Thyroid gland (tissue), 4 donors: ENCODE measurements at places on chromosomes 1 and 21.

DNA sequence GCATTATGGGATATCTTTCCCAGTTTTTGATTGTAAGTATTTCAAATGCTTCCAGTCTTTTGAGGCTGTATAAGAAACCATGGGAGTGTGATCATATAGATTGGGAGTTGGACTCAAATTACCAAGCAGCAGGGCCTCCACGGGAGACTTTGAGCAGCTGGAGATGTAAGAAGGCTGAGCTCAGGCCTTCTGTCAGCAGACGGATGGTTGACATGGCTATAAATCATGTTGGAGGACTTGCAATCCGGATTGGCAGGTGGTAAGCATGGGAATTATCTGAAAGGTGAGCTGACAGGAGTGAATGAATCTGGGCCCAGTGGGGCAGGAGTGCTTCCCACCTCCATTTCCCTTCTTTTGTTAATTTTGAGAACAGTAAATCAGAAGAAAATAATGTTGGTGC, 83.2 kb upstream of the PPM1J start:
- DNase-seq: no peak

DNA sequence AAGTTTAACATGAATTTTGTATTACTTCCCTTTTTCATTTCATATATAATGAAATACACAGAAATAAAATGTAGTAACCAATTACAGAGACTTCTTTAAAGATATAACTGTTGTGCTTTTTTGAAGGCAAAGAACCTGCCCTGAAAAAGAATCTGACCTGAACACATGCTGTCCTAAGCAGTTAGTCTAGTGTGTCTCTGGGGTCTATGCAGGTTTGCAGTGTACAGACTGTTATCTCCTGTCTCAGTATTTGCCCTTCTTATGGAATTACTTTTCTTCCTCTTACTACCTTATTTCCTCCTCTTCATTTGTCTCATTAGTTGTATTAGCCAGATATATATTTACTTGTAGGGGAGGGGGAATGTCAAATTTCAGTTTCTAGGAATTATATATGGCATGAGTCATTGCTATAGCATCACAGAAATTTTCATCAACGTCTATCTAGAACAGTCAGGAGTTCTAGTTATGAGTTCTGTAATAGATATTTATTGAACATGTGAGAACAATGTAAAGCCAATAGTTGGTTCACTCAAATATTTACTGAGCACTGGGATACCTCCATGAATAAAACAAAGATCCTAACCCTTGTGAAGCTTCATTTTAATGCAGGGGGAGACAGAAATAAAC, 28.4 kb upstream of the PLEKHO1 start:
- no peak for DNase-seq

DNA sequence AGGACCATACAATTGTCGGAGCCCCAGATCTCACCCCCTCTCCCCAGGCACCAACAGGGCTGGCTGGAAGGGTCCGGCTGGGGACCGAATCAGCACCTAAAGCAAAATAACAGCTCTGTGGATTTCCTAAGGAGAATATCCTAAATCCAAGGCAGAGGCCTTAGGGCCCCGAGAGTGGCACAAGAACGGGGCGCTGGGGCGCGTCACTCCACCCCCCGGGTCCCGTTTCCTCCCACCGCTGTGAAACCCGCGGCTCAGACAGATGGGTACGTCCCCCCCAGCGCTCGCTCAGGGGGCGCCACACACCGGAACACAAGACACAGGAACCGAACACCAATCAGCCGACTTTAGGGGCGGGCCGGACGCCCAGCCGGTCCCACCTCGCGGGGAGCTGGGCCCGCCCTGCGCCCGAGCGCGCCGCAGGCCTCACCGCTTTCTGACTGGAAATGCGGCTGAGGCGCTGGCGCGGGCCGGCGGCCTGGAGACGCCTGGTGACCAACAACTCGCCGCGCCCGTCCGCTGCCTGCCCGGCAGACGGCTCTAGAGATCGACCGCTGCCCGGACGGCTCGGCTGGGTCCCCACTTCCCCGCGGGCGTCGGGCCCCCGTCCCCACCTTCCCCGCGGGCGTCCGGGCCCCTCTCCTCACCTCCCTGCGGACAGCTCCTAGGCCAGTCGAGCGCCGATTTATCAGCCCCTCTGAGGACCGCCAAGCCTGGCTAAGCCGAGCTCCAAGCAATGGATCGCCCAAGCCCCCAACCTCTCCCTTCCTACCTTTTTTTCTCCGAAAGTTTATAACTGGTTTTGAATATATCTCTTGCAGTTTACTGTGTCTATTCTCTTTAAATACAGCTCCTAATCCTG, at the start of gene HFM1:
Gene HFM1, minus strand, starts transcription at position 687 of the 862 bp plus-strand sequence. CDS start 3,755 bp downstream, outside the sequence.
- peak; percentile 89 for DNase-seq

DNA sequence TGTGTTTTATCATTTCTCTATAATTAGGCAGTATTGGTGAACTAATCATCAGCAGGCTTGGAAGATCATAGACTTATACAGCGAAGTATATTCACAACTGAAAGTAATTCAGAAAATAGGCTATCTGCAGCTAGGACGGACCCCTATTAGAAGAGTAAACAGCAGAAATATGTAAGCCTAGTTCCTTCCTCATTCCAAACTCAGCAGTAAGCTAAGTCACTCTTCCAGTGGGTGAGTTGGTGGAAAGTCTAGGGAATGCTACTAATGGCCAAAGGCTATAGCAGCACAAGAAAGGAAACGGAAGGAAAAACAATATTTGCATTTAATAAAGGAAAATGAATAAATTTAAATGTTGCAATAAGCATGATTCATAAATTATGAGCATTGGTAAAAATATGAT, 918.1 kb upstream of the TMPRSS15 start:
- no peak for DNase-seq

DNA sequence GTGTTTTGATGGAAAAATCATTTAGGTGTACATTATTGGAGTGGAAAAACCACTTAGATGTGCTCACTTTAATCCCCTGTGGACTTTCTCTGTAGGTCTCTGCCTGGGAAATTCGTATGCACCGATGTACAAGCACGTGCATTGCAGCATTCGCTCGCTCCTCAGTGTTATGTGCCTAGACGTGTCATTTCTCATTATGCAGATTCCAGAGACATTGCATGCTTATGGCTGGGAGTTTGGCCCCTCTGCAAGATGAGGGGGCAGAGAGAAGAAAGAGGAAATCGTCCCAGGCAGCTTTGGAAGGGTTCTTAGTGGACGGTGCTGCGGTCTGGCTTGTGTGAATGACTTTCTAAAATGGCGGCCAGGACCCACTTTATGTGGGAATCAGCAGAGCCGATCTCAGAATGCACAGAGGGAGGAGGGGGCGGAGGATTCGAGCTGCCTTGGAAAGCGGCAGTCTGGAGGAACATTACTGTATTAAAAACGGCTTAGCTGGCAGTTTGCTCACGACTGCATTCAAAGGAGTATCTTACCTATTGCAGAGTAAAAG, 2.3 kb downstream of the SPEN start:
- peak; percentile 41 for DNase-seq

DNA sequence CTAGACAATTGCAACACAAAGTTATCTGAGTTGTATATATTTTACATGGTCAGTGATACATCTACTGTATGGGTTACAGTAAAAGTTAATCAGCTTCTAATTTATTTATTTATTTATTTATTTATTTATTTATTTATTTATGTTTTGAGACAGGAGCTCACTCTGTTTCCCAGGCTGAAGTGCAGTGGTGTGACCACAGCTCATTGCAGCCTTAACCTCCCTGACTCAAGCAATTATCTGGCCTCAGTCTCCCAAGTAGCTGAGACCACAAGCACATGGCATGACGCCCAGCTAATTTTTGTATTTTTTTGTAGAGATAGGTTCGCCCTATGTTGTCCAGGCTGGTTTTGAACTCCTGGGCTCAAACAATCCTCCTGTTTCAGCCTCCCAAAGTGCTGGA, 241.6 kb downstream of the PTPRC start:
- no peak for DNase-seq

GRCh38 chr1:242201090-242201489, 202.2 kb upstream of the MAP1LC3C start:
- DNase-seq: no peak

DNA sequence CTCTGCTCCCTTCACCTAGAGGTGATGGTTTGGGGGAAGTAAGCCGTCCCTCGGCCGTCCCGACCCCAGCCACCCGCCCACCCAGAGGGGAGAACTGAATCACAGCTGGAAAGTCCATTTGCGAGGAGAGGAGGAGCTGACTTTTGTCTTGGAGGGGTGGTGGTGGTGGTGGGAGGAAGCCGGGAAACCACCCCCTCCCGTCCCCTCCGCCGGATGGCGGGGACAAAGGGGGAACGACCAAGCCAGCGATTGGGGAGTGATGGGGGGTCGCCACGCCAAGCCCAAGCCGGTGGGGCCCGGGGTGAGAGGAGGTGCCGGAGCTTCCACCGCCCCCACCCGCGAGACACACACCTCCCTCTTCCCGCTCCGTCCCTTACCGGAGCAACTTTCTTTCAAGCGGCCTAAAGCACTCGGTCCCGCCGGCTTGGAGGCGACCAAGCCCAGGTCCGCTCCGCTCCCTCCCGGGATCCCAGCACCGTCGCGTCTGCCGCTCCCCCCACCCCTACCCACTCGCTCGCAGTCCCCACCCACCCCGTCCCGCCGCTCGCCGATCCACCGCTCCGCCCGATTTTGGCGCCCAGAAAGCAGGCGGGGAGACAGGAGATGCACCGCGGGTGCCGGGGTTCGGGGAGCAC, 540 bp downstream of the ARHGEF2 start:
- DNase-seq: peak; percentile 52

GRCh38 chr1:213154056-213154685, 103.1 kb downstream of the RPS6KC1 start:
- DNase-seq: no peak

DNA sequence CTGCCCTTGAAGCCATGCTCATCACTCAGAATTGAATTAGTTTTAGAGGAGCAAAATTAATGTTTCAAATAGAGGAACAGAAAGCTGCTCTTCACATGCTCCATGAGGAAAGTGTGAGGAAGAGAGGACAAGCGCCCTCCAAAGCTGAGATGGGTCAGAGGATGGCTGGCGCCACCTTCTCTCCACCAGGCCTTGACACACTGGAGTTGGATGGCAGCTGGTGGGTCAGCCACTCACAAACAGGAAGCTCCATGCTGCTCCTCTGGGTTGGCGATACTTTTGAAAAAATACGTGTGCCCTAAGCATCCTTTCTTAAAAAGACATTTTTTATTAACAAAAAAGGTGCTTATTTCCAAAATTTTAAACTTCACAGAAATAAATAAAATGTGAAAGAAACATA, 3.1 kb upstream of the CD2 start:
- no peak for DNase-seq

DNA sequence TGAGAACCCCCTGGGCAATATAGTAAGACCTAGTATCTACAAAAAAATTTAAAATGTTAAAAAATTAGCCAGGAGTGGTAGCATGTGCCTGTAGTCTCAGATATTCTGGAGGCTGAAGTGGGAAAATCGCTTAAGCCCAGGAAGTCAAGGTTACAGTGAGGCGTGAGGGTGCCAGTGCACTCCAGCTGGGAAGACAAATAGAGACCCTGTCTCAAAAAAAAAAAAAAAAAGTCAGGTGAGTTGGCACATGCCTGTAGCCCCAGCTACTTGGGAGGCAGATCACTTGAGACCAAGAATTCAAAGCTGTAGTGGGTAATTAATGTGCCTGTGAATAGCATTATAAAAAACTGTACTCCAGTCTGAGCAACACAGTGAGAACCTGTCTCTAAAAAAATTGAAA, 4.6 kb downstream of the BECN2 start:
- DNase-seq: no peak

- DNase-seq: no peak
Measured at GRCh38 chr1:70220517-70221237, 503 bp upstream of the SRSF11 start.

- DNase-seq: peak; percentile 55
Measured at GRCh38 chr1:167401260-167401873, 117.0 kb downstream of the CD247 start.

DNA sequence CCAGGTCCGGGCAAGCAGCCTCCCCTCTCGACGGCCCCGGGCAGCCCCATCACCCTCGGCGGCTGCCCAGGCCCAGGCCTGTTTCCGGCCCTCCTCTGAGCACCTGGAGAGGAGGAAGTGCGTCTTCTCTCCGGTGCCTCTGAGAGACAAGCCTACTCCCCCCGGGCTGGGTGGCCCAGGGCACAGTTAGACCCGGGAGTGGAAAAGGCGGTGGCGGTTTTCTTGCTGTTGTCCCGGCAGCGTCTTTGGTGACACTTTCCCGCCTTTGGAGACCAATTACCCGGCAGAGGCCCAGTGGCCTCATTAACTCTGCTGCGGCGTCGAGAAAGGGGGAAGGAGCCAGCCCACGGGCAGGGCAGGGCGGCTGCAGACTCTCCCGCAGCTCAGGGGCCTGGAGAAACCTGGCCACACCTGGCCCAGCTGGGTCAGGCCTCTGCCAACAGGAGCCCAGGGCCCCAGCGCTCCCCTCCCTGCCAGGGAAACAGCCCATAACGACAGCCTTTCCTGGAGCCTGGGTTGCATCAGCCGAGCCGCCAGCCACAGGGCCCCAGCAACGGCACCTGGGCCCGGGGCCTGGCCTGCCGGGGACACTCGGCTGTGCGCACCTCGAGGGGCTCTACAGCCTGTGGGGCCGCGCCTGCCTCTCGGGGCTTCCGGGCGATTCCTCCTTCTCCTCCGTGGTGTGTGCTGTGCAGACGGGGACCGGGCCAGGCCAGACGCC, 28.4 kb upstream of the C1orf159 start:
- no peak for DNase-seq

GRCh38 chr1:172252321-172252720, 168.2 kb upstream of the C1orf105 start:
- no peak for DNase-seq

DNA sequence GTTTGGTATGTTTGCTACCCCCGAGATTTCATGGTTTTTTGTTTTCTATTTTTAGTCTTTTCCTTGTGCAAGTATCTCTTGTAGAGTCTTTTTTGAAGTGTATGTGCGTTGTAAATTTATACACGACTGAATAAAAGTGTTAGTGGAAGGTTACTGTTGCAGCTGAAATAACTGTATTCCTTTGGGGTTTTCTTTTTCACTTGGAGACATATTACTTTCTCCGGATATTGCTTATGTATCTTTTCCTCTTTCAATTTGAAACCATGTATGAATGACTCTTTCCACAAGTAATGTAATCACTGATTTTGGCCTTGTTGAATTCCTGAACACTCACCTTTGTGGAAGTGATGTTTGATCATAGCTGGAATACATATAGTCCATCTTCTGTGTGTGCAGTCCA, 956 bp downstream of the URB2 start:
- DNase-seq: no peak

GRCh38 chr1:39238476-39238875, 34.0 kb downstream of the MACF1 start:
- no peak for DNase-seq

GRCh38 chr1:227335242-227336020, 17.1 kb upstream of the CDC42BPA start:
- no peak for DNase-seq

DNA sequence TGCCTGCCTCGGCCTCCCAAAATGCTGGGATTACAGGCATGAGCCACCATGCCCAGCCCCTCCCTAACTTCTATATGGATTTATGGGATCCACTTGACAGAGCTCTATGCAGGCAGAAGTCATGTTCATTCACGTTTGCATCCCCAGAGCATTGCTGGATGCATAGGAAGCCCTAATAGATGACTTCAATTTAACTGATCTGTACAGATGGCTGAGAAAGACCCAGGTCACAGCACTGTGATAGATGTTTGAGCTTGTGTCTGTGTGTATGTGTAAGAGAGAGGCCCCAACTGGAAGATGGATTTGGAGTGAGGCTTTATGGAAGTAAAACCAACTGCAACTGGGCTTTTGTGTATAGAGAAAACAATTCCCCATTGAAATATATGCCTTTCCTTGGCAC, 30.9 kb upstream of the PLXNA2 start:
- no peak for DNase-seq

- DNase-seq: no peak
Measured at GRCh38 chr1:203559523-203559922, 65.6 kb downstream of the OPTC start.
